Kasumi-1 (cell line): ENCODE measurements at places on chromosomes 5 and 9.
A peak's percentile ranks its signal among the peaks of the same experiment; 100 is the strongest.

DNA sequence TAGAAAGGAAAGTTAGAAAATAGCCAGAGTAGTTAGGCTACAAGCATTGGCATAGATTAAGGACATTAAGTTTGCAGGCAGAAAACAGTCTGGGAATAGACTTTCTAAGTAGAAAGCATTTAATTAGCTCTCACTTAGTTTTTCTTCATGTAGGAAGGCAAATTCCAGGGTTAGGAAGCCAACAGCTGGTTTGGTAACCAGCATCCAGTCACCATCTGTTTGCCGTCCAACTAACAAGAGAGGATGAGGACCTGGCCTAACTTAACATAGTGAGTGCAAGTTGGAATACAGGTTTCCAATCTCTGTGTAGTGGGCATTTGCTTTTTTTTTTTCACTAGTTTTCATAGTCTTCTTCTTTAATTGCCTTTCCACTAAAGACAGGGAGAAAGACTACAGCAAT is 121.7 kb upstream of the NR3C1 start:
- no peak for DNase-seq

GRCh38 chr9:117400171-117400570 is 14.7 kb downstream of the ASTN2 start:
- DNase-seq, result no peak

DNA sequence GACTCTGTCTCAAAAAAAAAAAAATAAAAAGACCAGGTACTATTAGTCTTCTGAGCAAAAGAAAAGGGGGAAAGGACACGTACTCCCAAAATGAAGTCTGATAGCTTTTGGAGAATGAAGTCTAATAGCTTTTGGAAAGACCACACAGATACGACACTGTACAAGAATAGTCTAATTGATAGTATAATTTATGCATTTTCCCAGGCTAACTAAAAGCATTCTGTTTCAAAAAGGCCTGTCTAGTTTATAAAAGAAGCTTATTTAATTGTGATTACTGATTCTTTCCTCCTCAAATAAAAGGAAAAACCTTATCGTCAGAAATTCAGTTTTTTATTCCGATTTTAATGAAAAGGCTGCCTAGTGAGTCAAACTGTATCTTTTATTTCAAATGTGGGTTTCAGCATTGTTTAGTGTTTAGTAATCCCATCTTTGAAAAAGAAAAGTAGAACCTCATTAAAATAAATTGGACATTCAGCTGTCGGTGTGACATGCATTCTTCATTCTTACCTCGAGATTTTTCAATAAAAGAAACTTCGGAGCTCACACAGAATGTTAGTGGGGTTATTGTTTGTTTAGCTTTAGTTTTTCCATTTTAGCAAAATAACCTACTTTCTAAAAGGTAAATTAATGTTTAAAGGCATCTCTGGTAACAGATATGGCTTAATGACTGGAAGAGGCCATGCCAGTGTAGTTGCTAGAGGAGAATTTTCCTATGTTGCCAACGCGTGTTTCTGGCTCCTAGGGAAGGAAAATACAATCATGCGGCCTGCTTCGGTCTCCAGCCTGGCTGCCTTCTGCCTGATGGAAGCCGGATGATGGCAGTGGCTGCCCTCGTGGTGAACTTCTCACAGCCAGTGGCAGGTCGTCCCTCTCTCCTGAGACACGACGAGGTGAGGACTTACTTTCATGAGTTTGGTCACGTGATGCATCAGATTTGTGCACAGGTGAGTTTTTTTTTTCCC is 70.0 kb downstream of the NLN start:
- DNase-seq, result no peak

GRCh38 chr5:139461698-139462097 is 845 bp downstream of the ECSCR start:
- no peak for DNase-seq

GRCh38 chr5:149298842-149299404 is 27.3 kb downstream of the AFAP1L1 start:
- no peak for DNase-seq

- no peak for DNase-seq
Observed at GRCh38 chr9:80552931-80553330, 981.2 kb downstream of the TLE4 start.

GRCh38 chr9:27586304-27586703 is 13.0 kb upstream of the C9orf72 start:
- no peak for DNase-seq

GRCh38 chr5:143037071-143037470 is 266.9 kb downstream of the ARHGAP26 start:
- no peak for DNase-seq

- DNase-seq, result peak; percentile 9
Observed at GRCh38 chr9:111163716-111164389, 125.6 kb upstream of the LPAR1 start.
